ENCODE measurements at places on chromosomes 3 and 15. TPM values are rescaled to one million over a fixed set of nuclear protein-coding genes. Genes with fewer than 3 reads are reported as not detected.

DNA sequence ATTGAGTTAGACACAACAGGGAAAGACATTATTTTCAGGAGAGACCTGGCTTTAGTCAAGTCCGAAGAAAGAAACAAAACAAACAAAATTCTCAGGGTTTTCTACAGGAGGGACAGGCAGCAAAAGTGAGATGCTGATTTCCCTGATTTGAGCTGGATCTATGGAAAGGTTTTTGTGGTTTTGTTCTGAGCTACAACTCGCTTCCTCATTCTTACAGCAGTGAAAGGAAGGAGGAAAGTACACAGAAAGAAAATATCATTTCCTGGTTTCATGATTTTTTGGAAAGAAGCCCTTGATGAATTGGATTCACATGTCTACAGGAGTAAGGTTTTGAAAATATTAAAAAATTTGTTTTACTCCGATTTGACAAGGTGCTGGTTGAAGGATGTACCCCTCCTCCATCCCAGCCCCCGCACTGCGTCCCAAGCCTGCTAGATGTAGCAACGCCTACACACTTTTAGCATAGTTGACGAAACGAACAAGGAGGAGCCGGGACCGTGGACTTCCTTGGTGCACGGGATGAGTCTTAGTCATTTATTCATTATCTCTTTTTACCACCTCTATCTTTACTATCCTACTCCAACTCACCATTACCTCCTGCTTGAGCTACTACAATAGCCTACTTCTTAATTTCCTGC, 10.8 kb downstream of the PRICKLE2 start:
- DNase-seq = peak; percentile 74

- peak; percentile 32 for DNase-seq
Observed at GRCh38 chr3:146544929-146545528, 622 bp upstream of the PLSCR1 start.

Gene SLC35A5
- polyA plus RNA-seq = 44.8 TPM

Gene ANKRD34C
- polyA plus RNA-seq = not detected

GRCh38 chr3:26381411-26381810, 241.2 kb upstream of the LRRC3B start:
- DNase-seq = no peak

DNA sequence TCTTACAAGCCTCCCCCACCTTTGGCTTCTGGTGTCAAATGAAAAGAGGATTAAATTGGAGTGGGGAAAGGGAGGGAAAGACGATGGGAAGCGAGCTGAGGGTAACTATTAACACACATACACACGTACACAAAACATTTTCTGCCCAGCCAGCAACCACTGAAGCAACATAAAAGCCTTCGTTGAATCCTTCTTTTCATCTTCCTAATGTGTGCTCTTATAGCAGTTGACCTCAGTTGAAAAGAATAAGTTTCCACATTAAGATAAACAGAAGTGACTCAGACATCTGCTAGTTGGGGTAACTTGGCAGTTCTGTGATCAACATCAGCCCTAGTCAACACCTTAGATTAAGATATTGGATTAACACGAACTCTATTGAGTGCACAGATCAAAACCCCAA, 558.5 kb downstream of the MECOM start:
- no peak for DNase-seq

Gene GABRB3
- polyA plus RNA-seq = 2.3 TPM

Gene STRIT1
- not detected for polyA plus RNA-seq

DNA sequence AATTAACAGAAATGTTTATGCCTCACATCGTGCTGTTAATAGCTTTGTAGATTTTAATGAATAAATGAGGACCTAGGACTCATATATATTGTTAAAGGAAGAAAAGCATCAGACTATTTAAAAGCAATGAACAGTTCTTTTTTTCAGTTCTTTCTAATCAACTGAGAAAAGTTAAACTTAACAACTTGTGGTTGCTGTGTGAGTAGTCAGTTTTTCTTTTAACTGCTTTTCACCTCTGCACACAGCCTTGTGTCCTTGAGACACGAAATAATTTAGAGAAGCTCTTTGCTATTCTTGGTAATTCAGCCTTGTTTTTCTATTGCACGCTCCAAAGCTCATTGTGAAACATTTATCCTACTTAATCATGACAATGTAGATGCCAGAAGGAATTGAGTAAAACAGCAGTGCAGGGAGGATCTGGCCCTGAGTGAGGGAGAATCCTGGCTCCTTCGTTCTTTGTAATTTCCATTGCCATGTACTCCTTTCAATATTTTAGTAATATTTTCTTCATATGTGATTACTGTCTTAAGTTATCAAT, 499.0 kb downstream of the PYDC2 start:
- no peak for DNase-seq

Gene UNC45A
- polyA plus RNA-seq = 30.5 TPM

GRCh38 chr3:42164656-42165055, 73.5 kb downstream of the TRAK1 start:
- no peak for DNase-seq

DNA sequence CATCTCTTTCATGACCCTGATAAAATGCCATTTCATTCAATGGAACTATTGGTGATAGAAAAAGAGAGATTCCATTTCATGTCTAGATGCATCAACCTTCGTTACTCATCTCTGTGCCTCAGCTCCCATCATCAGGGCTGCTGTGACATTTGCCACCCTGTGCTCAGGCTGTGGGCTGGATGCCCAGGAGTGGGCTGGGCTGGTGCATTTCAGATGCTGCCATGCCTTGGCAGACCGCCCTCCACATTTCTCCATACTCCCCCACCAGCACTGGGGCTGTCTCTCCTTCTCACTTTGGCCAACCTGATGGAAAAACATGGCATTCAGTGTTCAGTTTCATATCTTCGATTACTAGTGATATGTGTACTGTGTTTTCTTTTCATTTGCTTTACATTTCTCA, 59.1 kb downstream of the DNASE1L3 start:
- DNase-seq = no peak

DNA sequence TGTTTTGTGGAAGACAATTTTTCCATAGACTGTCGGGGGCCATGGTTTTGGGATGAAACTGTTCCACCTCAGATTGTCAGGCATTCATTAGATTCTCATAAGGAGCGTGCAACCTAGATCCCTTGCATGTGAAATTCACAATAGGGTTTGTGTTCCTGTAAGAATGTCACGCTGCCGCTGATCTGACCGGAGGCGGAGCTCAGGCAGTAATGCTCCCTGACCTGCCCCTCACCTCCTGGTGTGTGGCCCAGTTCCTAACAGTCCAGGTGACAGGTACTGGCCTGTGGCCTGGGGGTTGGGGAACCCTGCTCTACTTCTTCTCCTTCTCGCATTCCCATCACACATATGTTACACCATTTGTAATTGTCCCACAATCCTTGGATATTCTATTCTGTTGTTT, 11.0 kb downstream of the CHRNA7 start:
- no peak for DNase-seq

Gene GABRR3
- polyA plus RNA-seq = not detected

DNA sequence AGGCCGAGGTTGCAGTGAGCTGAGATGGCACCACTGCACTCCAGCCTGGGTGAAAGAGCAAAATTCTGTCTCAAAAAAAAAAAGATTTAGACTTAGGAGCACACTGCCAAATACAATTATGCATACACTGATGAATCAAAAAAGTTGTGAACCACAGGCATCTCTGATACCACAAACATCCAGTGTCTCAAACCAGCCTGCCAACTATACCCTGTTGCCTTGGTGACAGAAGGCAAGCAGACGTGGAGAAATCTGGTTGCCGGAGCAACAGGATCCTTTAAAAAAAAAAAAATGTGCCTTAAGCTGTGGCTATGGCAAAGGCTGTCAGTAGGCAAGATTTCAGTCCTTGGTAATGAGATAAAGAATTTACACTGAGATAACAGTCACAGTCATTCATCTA, 202.3 kb downstream of the NEK10 start:
- no peak for DNase-seq

GRCh38 chr3:142120707-142121106, 28.6 kb downstream of the TFDP2 start:
- DNase-seq = no peak

Gene PFKFB4
- polyA plus RNA-seq = 6.3 TPM

DNA sequence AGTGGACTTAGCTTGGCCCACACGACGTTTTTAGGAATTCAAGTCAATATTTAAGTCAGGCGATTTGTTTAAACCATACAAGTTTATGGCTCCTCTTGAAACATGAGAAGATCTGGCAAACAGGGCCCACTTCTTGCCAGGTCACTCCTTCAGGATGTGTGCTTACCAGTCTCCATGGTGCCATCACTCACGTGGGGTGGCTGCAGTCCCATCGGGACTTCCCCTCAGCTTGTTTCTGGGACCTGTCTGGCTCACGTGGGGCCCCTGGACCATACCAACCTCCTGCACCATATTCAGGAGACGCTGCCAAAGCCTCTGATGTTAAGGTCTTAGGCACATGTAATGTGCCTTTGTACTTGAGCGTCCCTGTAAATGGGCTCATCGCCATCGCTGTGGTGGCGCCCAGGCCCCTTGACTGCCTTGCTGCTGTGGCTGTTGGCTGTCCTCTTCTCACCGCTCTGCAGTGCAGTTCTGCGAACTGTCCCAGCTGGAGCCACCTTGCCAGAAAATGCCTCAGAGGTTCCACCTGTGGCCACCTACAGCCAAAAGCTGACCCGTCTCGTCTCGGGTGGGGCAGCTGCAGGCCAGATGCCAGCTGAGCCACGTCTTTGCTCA, 8.9 kb downstream of the MCM2 start:
- no peak for DNase-seq

- no peak for DNase-seq
Observed at GRCh38 chr15:29071232-29071881, 185.6 kb downstream of the APBA2 start.

Gene SGO1
- polyA plus RNA-seq = 0.19 TPM

- DNase-seq = no peak
Observed at GRCh38 chr15:69035205-69035917, 20.9 kb downstream of the NOX5 start.

GRCh38 chr3:188489639-188490405, 335.9 kb downstream of the LPP start:
- DNase-seq = no peak

DNA sequence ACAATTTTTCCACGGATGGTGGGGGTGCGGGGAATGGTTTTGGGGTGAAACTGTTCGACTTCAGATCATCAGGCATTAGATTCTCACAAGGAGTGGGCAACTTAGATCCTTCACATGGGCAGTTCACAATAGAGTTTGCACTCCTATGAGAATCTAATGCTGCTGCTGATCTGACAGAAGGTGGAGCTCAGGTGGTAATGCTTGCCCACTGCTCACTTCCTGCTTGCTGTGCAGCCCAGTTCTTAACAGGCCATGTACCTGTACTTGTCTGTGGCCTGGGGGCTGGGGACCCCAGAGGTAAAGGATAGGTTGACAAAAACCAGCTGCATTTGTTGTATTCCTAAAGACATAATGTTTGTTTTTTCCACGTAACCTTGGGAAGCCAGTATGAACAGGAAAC, 16.0 kb downstream of the DZIP3 start:
- DNase-seq = no peak

GRCh38 chr3:10173926-10174435, 9.3 kb downstream of the IRAK2 start:
- DNase-seq = no peak

GRCh38 chr3:56297281-56297840, 170.9 kb downstream of the ERC2 start:
- no peak for DNase-seq

- DNase-seq = no peak
Observed at GRCh38 chr3:119352863-119353527, 58.8 kb downstream of the ARHGAP31 start.

DNA sequence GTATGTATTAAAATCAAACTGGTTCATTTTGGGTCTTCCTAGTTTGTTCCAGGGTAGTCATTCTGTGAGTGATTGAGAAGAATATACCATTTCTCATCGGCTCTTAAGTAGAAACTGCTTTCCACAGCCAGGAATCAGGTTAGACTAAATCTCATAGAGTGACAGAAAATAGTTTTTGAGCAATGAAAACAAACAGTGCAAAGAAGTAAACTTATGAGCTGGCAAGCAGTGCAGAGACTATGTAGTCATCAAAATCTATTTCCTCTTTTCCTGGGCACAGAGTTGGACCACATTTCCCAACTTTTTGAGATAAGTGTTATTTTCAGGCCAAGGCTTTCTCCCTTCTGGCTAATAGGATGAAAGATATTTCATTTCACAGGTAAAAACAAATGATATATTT, 66.5 kb downstream of the UBE3A start:
- DNase-seq = no peak

GRCh38 chr3:58044691-58045483, 36.7 kb downstream of the FLNB start:
- no peak for DNase-seq

DNA sequence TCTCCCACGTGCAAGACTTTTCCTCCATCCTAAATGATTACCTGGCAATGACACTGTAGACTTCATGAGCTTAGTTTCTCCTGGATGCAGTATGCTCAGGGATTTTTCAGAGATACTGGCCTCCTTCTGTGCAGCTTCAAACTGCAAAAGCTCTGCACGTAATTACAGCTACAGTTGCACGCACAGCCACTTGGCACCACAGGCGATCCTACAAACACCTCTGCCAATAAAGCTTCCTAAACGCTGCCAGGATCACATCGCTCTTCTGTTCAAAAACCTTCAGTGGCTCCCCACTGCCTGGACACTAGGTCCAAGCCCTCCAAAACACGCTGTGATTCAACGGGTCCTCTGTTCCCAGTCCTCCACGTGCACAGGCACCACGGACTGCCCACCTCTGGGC, 49.5 kb downstream of the NUP210 start:
- no peak for DNase-seq

- DNase-seq = no peak
Observed at GRCh38 chr15:69974321-69974720, 123.4 kb downstream of the TLE3 start.

Gene CCR8
- polyA plus RNA-seq = 0.23 TPM

DNA sequence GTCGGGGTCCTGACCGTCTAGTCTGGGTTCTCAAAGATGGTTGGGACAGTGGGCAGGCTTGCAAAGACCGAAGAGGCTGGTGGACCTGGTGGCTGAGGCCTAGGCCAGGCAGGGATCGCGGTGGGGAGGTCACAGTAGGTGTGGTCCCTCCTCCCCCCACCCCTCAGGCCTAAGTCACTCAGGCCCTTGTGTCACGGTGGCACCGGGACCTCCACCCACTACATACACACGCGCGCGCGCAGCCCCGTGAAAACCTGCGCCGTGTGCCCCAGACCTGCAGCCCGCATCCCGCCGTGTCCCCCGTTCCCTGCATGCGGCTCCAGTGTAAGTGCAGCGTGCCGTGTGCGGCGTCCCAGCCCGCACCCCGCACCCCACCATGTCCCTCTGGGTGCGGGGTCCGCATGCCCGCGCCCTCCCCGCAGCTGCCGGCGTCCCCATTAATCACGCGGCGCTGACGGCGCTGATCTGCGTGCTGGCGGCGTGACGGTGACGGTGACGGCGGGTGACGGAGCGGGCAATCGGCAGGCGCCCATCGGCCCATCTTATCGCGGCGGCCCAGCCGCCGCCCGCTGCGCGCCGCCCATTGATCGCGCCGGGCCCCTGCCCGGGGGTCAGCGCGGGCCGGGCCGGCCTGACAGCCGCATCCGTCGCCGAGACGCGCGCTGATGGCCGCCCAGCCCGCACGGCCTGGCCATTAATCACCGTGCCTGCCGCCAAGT, 24.4 kb downstream of the SEC61A1 start:
- no peak for DNase-seq

GRCh38 chr3:44772099-44772442, 10.5 kb downstream of the KIF15 start:
- DNase-seq = no peak

Gene DNASE1L3
- 0.61 TPM for polyA plus RNA-seq

Measured in ovary (tissue), 10 donors.